ENCODE measurements at places on chromosomes 2 and 18. TPM values are rescaled to one million over a fixed set of nuclear protein-coding genes. Genes with fewer than 3 reads are reported as not detected.

Gene ALKAL2
- 3.1 TPM for polyA plus RNA-seq

Gene HOXD10
- not detected for polyA plus RNA-seq

Gene SERPINB11
- not detected for polyA plus RNA-seq

Gene TCF23
- polyA plus RNA-seq, result not detected

Gene PSD4
- polyA plus RNA-seq, result 30.8 TPM

Gene NEU2
- polyA plus RNA-seq, result not detected

DNA sequence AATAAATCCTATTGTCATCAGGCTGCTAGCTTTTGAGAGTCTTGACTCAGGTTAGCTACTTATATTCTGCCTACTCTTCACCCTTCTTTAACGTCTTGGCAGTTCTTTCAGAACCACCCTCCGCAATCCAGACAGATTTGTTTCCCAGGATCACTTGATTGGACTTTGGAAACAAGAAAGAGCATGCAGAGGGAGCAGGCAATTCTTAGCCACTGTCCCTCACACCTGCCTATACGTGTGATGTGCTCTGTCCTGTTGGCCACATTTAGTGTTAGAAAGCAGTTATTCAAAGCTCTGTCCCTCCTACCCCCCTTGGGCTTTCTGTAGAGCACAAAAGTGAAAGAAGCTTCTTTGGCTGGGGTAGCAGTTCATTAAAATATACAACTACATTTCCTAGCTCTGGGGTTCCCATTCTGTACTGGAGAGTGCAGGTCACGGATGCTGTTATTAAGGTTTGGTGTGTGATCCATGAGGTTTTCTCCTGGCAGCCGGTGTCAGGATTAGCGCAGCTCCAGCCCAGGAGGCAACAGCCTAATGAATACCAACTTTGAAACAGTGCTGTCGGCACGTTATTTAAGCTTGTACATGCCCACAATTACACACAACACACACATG lies 6.3 kb downstream of the FZD5 start:
- no peak for DNase-seq

DNA sequence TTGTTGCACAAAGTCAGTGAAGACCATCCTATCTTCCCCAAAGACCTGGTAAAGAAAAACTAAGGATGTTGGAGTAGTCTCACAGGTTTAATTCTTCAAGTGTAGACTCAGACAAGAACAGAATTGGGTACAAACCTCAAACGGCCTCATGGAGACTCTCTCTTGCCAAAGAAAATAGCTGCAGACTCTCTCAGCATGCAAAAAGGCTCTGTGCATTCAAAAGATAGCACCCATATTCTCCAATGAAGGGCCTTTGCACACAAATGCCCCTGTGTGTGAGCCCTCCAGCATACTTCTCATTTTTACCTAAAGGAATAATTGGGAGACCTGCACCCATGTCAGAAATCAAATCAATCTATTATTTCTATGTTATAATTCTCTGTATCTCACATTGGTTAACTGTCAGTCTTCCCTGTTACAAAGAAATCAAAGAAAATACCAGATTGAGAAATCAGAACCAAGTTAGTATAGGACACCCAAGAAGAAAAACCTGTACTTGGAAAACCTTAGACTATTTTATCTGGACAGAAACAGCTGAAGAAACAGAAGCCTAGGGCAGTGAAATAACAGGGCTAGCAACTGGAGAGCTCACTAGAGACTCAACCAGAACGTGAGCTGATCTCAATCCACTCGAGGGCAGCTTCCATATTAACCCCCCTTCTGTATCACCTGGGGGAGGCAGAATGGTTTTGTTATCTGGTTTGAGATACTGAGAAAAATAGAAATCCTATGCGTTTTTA lies 134.7 kb upstream of the DNAJC10 start:
- no peak for DNase-seq

DNA sequence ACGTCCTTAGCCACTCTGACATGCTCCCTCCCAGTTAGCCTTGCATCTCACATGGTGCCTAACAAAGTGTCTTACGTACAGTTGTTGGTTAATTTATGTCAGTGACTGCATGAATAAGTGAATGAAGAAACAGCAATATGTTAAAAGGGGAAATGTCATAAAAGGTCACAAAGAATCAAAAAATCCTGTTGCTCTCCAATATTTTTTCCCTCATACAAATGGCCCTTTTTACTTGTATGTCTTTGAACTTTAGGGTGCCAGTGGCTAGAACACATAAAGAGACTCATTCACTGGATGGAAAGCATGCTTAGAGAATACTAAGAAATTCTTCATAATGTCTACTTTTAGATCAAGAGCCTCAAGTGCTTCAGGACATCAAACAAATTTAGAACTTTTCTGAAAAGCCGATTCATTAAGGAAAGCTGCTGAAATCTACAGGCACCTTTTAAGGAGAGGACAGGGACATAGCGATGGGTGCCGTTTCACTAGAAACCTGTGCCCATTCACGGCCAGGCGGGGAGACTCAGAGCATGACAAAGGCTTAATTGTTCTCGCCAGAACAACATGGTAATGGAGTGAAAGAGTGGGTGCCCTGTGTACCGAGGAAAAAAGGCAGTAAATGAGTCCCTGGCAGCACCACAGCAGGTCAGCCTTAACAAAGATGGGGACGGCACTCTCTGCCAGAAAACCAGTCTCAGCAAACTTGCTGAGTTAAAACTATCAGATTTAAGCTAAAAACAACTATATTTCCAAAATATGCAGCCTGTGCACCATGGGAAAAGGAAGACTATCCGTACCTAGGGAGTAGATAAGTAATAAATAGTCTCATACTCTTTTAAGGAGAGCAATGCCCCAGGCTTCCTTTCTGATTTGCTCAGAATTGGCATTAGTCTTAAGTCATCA lies 71.6 kb upstream of the SPTBN1 start:
- DNase-seq, result no peak

DNA sequence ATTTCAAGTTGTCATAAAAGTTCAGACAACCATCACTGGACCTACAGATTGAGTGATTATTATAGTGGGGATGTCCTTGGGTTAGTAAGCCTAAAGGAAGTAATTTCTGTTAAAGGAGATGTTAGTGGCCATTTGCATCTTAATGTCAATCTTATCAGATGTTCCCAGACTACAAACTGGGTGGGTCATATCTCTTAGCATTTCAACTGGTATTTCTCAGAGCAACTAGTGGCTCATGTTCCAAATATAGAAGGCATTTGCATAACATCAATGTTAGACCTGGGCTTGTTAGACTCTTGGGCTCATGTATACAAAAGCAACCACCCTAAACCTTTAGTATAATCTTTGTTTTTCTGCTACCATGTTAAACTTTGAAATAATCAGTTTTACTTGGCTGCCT lies 17.9 kb downstream of the PLEKHA3 start:
- no peak for DNase-seq

GRCh38 chr2:28994074-28994473 lies 13.0 kb downstream of the TOGARAM2 start:
- DNase-seq, result no peak

GRCh38 chr2:77954931-77955330 lies 432.8 kb upstream of the LRRTM4 start:
- DNase-seq, result no peak

DNA sequence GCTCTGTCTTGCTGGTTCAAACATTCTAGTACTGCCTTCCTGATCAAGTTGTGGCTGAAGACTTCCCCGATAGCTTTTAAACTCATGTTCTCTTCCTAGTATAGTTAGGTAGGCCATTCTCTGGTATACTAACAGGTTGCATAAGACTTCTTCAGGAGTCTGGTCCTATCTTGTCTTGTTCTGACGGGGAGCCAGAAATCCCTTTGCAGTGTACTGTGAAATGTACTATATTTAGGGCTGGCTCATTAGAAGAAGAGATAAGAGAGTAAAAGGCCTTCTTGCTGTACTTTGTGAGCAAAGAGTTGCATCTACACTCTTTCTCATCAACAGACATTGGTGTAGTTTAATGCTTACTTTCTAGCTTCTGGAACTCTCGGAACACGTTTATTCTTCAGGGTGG lies 331.9 kb downstream of the NUP35 start:
- no peak for DNase-seq

DNA sequence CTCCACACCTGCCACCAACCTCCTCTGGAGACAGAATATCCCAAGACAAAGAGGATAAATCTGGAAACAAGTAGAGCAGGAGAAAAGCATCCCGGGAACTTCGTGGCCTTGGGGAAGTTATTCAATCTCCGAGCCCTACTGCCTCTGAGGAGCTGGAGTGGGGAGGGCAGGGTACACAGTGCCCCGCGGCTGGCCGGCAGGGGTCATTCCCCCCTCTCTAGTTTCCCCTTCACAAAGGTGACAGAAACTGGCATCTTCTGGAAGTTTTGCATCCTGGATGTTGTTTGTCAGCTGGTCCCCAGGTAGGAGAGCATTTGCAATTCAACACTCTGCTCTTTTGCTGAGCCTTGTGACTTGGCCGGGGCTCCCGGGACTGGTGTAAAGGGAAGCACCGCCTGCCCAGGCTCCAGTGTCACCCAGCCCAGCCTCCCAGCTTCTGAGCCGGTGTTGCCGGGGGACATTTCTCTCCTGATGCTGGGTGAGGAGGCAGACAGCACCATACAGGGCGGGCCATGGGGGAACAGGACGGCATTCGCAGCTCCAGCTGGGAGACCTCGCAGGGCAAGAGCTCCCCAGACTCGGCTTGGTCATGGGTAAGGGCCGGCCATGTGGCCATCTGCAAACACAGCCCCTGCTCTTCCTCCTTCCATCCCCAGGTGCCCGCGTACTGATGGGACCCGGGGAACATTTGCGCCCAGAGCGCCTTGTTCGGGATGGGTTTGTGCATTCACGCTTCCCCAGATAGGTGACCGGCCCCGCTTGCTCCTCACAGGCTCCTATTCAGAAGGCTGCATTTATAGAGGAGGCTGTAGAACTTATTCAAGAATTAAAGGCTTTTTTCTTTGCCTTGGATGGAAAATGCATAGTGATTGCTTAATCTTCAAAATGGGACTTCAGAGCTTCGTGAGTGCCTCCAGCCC lies 7.4 kb upstream of the NTSR2 start:
- no peak for DNase-seq

DNA sequence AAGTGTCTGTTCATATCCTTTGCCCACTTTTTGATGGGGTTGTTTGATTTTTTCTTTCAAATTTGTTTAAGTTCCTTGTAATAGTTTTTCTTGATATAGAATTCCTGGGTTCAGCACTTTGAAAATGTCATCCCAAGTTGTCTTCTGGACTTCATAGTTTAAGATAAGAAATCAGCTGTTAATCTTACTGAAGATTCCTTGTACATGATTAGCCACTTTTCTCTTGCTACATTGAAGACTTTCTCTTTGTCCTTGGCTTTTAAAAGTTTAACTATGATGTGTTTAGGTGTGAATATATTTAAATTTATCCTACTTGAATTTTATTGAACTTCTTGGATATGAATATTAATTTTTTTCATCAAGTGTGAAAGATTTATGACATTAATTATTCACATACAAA lies 387.2 kb upstream of the CWC22 start:
- DNase-seq, result no peak

- DNase-seq, result no peak
Observed at GRCh38 chr2:650343-651310, 26.6 kb downstream of the TMEM18 start.

Measured in liver (tissue), 10 donors.